AG04450 (cell line): ENCODE measurements at places on chromosomes 12 and 14. TPM values are rescaled to one million over a fixed set of nuclear protein-coding genes. Genes with fewer than 3 reads are reported as not detected.
A peak's percentile ranks its signal among the peaks of the same experiment; 100 is the strongest.

The MAP1LC3B2 gene
- 3.1 and 3.8 TPM in 2 replicates for polyA plus RNA-seq

- DNase-seq: no peak
These were observed 287.6 kb upstream of the PWP1 start for GRCh38 chr12:107397890-107398500.

DNA sequence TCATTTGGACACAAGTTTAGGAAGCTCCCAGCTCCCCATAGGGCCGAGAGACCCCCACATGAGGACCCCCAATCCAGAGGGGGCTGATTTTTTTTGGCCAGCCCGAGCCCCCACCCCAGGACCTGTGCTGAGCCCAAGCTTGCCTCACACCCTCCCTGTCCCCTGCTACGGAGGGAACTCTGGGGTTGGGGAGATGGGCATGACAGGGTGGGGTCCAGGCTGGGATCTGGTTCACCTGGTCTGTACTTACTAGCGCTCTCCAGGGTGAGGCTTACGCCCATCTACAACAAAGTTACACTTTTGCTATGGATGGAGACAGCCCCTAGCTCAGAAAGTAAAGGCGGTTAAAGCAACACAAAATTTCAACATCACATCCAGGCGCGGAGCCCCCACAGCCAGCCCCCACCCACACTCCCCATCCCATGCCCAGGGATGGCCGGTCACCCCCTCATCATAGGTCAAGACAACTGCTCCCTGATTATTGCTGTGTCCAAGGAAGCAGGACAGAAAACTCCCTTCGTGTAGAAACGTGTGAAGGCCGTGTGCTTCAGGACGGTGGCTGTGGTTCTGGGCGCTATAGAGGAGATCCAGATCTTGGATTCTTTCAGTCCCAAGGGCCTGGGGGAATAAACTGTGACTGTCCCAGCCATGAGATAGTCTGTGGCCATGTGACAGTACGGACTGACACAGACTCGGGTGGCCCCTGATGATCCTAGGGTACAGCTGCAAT lies 10.7 kb downstream of the SLC25A29 start:
- DNase-seq: no peak

DNA sequence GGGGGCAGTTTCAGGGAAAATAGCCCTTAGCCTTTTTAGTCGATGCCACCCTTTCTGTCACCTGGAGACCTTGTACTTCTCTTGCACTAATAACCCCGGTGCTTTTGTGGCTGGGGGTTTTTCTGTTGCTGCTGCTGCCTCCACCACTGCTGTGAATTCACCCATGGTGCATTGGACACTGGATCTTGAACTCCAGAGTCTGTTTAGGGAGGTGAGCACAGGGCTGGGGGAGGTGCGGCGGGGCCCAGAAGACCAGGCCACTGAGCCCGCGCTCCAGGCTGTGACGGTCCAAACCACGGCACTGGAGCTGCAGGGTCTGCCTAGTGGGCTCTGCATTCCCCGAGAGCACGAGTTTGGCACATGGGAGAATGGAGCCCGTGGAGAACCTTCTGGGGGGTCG lies 100.6 kb downstream of the NINJ2 start:
- no peak for DNase-seq

DNA sequence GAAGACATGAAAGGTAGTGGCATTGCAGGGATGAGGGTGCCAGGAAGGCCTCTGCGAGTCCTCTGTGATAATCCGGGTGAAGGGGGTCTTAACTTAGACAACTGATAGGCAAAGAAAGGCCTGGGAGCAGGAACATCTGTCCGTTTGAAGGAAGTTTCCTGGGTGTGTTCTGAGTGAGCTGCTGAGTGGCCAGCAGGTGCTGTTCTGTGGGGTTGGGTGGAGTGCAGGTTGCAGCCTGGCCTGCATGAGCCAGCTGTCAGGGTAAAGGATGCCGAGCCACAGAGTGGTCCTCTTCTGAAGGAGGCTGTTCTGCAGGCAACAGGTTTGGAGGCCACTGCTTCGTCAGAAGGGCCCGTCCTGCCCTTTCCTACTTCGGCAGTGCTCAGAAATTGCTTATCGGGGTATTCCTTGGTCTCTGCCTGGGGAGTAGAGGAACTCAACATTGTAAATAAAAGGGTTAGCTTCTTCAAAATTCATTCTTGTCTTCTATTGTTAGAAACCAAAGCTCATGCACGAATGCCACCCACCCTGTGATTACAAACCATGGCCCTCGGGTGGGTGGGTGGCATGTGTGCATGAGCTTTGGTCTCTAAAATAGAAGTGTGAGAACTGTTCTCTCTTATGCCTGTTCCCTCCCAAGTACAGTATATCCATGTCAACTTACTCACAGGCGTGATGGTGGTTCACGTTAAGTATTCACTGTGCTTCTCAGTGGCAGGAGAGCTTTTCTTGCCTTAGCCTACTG lies 118.9 kb downstream of the CHST11 start:
- DNase-seq: no peak

DNA sequence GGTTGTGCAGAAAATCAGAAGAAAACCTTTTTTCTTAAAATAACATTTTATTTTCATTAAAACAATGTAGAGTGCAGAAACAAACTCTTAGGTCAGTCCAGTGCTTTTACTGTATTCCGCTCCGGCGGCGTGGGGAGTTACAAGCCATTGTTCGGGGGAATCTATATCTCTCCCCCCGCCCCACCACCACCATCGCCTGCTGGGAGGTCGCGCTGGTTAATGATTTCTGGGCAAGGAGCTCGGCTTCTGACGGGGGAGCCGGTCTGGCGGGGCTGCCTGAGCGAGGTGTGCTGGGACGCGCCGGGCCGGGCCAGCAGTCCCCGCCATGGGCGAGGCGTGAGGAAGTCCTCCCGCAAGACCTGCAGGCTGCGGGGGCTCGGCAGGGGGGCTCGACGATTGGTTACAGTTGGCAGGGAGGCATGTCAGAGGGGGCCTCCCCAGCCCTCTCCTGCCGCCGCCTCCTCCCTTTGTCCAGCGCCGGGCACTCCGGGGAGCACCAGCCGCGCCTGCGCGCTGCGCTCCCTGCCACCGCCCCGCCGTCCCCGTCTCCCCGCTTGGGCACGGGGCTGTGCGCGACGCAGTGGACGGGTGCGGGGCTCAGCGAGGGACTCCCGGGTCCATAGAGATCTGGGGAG lies 1.0 kb upstream of the DUSP6 start:
- no peak for DNase-seq

The CIROP gene
- polyA plus RNA-seq: 0.07 and 0.12 TPM in 2 replicates

DNA sequence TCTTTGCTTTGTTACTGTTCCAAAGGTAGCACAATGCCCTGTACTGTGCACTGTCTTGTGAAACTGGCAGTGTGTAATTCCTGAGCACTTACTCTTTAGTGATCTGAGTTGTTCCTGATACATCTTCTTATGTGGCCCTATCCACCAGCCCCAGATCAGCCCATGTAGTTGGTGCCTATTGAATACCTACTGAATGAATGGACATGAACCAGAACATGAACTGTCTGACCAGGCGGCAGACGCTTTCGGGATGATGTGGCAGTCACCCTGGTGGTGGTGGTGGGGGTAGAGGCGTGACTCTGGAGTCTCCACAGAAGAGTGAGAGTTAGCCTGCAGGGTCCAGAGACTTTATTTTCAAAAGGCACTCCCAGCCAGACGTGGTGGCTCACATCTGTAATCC lies 46.6 kb upstream of the PAPOLA start:
- DNase-seq: no peak

DNA sequence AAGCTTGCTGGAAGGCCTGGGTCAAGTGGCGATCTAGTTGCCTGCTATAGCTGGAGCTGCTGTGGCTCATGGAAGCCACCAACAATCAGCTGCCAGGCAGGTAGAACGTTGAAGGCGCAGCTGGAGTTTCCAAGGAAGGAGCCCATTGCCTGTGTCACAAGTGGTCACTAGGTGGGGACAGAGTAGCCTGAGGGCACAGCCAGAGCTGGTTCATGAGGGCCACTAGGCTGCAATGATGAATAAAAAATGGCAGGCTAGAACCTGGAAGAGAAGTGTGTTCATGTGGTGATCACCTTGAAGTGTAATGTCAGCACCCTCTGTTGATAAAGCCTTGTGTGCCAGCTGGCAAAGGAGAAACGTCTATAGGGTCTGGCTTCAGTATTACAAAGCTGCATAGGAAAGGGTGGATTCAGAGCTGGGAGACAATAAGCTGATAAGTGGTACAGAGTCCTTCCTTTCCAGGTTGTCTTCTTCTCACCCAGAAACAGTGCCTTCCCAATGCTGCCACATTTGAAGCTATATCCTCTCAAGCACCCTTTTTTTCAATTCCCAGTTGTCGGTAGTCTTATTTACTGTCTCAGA lies 165.8 kb downstream of the EMP1 start:
- no peak for DNase-seq

DNA sequence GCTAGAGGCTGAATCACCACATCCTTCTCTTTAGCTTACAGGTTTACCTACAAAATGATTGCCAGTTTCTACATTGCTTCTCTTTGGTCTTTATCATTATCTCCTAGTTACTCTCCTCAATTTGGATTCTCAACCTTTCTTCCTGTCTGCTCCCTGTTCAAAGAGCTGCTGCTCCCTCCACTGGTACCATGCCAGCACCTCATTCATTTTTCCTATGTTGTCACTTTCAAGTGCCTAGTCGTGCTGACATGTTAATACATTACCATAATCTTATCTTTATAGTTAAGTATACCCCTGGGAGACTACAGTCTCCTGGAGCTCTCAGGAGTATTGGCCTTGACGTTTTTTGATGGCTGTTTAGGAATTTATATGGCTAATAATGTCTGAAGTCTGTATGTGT lies 14.2 kb downstream of the FRS2 start:
- DNase-seq: no peak

The CPNE6 gene
- not detected in 2 replicates for polyA plus RNA-seq

The PTCSC3 gene
- polyA plus RNA-seq: not detected in 2 replicates

The ACVRL1 gene
- polyA plus RNA-seq: 11.1 and 13.4 TPM in 2 replicates

DNA sequence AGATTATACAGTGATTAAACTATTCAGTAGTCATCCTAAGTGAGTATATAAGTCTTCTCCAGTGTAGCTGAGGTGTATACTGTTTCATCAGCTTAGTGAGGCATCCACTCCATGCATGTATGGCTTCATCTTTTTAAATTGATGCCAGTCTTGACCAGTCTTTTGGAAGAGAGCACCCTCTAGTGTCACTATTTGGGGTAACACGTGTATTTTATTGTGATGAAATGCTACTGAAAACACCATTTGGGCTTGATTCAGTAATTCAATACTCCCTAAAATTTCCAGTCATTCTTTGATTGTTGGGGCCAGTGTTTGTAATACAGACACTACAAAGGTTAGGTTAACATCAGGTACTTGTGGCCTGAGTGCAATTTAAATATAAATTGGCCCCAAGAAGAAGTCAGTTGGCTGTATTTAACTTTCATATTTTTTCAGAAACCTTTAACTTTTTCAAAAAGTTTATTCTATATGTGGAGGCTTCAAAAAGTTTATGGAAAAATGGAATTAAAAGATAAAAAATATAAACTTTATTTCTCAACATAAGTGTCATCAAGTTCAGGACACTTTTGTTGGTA lies 35.3 kb downstream of the MIPOL1 start:
- DNase-seq: peak; percentile 20

- DNase-seq: no peak
These were observed 2.1 kb downstream of the TSPAN11 start for GRCh38 chr12:30928356-30929244.

The B4GALNT3 gene
- not detected in 2 replicates for polyA plus RNA-seq

- no peak for DNase-seq
These were observed 79.0 kb downstream of the TMX1 start for GRCh38 chr14:51318813-51319597.

GRCh38 chr14:63205044-63205575 lies 867 bp downstream of the RHOJ start:
- DNase-seq: no peak

DNA sequence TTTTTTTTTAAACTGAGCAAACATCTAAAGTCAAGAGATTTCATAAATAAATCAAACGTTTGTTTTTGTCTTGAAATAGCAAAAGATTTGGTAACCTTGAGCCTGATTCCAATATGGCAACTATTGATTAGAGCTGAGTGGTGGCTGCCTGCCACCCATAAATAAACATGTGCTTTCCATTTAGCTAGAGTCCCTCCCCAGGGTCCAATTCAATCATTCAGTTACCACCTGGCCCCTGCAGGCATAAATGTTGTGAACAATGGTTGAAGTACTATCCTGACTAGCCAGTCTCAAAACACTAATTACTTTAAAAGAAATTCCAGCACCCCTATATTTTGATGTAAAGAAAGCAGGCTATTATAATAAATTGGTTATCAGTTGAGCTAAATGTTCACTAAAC lies 129.7 kb upstream of the GRIP1 start:
- DNase-seq: no peak

DNA sequence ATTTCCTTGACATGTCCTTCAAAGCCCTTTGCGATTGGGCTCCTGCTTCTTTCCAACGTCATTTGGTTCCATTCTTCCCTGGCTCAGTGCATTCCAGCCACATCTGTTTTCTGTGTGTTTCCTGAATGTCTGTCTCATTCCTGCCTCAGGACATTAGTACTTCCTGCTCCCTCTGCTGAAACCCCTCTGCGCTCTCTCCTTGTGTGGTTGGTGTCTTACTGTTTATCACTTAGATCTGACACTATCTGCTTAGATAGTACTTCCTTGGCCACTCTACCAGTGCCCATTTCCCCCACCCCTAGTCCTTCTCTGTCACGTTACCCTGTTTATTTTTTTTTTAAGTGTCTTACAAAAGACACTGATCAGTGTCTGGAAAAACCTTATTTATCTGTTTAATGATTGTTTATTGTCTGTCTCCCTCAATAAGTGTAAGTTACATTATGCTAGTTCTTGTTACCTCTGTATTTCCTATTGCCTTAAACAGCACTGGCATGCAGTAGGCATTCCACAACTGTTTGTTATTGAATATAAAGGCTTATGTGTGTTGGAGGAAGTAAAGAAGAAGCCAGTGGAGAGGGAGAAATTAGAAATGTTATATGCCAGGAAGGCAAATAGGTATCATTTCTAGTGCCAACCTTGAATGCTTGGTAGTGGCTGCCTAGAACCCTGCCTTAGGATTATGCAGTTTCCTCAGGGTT lies 21.5 kb downstream of the DYRK2 start:
- no peak for DNase-seq

DNA sequence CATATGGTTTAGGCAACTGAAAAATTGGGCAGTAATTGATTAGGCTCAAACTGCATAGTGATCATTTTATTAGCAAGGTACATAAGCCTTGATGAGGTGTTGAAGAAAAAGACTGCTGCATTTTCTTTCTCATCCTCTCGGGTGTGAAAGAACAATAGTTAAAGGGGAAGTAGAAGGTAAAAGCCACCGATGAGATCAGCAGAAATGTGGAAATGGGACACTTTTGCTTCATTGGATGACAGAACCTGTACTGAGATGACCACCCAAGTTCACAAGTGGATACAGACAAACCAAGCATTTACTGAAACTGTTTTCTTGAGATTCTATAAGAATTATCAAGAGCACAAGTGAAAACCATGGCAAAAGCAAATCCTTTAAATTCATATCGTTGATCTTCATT lies 184.0 kb downstream of the TMX1 start:
- DNase-seq: no peak
